Esophagus squamous epithelium (tissue), 5 donors: ENCODE measurements at places on chromosomes 2 and 18. TPM values are rescaled to one million over a fixed set of nuclear protein-coding genes. Genes with fewer than 3 reads are reported as not detected.

GRCh38 chr2:207686812-207687211 is 24.6 kb upstream of the CCNYL1 start:
- DNase-seq = no peak

GRCh38 chr2:52423111-52423510 is 1344.5 kb upstream of the CHAC2 start:
- no peak for DNase-seq

GRCh38 chr2:1011006-1011405 is 60.4 kb downstream of the SNTG2 start:
- no peak for DNase-seq

DNA sequence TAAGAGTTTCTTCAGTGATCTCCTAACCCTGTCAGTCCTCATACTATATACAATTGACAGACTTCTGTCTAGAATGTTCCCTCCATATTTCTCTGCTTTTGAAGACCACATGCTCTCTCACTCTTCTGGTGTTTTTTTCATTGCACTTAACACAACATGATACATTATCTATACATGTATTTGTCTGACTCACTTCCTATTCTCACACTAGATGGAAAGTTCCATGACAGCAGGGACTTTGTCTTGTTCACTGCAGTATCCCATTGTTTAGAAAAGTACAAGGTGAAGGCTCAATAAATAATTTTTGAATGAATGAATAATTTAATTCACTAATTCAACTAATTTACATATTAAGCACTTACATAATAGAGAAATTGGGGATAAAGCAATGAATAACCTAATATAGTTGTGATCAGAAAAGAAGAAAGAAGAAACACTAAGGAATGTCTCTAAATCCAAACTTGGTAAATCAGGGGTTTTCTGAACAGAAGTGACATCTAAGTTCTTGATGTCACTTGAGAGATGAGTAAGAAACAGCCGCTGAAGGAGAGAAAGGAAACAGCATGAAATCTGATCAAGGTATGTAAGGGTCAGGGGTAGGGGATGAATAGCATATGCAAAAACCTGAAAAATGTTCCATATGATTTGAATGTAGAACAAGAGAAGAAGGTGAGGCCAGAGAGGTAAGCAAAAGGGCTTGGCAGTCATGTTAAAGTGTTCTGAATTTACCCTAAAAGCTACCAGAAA is 42.4 kb downstream of the MBD2 start:
- DNase-seq = no peak

DNA sequence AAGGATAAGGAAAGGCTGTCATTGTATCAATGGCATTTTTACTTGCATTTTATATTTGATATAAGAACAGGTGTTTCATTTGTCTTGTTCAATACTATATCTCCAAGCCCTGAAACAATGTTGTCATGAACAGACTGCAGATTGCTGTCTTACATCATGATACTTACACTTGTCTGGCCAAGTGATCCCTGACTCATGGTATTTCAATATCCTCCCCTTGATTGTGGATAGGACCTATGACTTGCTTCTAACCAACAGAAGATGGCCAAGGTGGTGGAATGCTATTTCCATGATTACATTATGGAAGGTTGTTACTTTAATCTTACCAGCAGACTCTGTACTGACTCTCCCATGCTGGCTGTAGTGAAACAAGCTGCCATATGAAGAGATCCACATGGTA is 471.1 kb downstream of the CCDC85A start:
- DNase-seq = no peak

- DNase-seq = no peak
Observed at GRCh38 chr18:38902796-38903195, 1337.2 kb upstream of the CELF4 start.

DNA sequence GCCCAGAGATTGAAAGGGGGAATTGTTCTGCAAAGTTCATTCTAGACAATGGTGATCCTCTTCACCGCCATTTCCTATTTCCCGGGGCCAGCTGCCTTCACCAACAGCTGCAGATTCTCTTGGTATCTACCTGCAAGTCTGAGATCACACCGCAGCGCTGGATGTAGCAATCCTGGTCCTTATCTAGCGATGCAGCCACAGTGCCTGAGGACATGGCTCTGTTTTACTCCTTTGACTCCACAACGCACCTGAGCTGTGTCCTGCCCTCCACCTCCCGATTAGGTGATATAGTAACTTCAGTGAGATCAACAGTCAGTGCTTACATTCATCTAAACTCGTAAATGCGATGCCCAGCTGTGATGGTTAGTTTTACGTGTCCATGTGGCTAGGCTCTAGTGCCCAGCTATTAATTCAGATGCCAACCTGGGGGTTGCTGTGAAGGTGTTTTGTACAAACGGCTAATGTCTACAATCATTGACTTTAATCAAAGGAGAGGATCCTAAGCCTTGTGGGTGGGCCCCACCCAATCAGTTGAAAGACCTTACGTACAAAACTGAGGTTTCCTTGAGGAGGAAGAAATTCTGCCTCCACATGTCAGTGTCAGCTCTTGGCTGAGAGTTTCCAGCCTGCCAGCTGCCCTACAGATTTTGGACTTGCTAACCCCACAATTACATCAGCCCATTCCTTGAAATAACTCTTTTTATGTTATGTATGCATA is 189.8 kb downstream of the SH3BP4 start:
- no peak for DNase-seq

- DNase-seq = no peak
Observed at GRCh38 chr2:12763486-12763885, 46.8 kb downstream of the TRIB2 start.

DNA sequence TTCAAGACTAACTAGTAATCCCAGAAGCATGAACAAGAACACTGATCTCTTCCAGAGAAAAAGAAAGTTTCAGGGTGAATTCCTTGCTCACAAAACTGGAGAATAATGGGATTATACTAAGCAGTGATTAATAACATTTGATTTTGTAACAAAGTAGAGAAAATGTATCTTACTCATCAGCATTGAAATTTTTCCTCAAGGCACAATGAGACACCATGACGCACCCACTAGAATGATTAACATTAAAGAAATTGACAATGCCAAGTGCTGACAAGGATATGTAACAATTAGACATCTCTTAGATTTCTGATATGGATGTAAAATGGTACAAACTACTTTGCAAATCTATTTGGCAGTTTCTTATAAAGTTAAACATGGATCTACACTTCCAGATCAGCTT is 101.1 kb upstream of the EPHA4 start:
- no peak for DNase-seq

- DNase-seq = no peak
Observed at GRCh38 chr2:138777996-138778395, 2.2 kb downstream of the NXPH2 start.

DNA sequence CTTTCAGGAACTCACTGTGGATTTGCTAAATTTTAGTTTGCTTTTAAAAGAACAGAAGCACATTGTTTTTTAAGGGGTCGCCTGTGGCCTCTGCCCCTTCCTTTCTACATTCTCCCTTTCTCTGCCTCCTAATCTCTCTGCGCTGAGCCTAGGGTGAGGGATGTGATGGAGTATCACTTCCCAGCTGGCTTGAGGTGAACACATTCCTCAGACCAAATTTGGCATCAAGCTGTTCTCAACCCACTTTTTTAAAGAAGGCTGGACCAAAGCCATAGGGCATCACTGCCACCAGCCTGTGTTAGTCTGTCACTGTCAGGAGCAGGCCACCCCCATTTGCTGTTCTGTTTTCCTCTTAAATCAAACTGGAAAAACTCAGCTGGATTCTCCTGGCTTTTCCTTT is 27.4 kb downstream of the EIF4E2 start:
- no peak for DNase-seq

- DNase-seq = no peak
Observed at GRCh38 chr2:6071519-6071918, 379.3 kb downstream of the SOX11 start.

DNA sequence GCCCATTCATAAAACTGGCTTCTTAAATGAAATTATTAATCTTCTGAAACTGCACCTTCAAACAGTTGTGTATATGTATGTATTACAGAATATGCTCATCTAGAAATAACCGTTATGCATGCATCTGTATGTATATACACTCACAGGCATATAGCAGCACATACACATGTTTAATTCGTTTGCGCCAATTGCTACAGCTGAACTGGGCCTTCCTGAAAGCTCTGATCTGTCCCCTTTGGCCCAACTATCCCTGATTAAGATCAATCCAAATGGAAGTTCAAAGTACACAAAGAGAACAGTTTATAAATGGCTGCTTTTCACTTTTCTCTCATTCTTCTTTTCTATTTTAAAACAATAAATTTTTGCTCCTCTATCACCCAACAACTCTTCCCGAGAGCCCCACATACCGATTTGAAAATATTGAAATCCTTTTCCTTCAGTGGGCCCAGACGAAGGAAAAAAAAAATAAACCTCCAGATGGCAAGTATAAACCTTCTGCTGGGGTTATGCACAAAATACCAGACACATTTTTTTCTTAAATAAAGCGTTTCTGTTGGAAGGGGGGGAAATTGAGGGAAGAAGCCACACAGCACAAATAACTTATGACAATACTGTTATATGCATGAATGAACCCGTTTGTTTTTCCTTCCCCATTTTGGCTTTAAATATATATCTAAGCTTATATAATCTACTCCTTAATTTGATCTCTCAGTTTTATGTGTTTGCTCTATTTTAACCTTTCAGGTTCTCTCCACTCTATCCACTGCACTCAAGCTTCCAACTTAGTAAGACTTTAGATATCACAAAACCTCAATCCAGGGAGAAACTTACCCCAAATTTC is 267.3 kb downstream of the TCF4 start:
- no peak for DNase-seq

GRCh38 chr2:167990062-167990461 is 257.3 kb downstream of the STK39 start:
- no peak for DNase-seq

DNA sequence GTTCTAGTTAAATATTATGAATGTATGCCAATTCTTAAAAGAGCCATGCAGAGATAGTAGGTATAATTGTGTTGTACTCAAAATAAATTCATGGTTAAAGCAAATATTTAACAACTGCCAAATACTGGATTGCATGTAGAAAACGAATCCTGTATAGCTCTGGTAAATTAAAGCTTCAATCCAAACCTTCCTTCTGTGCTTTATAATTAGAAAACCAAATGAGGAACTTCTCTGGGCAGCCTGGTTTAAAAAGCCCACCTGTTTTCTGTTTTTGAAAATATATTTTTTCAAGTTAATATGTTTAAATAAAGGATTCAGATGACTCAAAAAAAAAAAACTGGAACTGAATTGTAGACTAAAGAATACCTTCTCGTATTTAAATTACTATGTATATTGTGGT is 48.3 kb upstream of the ITGA4 start:
- DNase-seq = no peak

- DNase-seq = no peak
Observed at GRCh38 chr2:11572996-11573395, 39.2 kb downstream of the GREB1 start.

GRCh38 chr2:166376488-166376828 is 714 bp upstream of the SCN9A start:
- DNase-seq = no peak

DNA sequence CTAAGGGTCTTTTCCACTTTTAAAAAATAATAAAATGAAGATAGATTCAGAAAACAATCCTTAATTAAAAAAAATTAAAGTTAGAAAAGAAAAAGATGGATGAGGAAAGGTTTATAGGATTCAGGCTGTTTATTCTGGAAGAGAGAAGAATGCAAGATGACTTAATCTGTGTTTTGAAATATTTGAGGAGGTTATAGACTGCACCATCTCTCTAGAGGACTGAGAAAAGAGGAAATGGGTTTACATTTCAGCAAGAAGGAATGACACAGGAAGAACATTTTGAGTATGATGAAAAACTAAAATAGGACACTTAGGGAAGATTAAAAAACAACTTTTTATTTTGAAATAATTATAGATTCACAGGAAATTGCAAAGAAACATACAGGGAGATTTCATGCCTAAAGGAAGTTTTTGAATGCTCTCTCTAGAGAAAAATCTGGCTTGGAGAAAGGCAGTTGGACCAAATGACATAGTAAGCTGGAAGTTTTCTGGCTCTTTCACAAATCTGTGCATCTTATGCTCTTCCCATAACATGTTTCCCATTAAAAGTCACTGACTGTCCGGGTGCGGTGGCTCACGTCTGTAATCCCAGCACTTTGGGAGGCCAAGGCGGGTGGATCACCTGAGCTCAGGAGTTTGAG is 75.0 kb downstream of the CERS6 start:
- DNase-seq = no peak

DNA sequence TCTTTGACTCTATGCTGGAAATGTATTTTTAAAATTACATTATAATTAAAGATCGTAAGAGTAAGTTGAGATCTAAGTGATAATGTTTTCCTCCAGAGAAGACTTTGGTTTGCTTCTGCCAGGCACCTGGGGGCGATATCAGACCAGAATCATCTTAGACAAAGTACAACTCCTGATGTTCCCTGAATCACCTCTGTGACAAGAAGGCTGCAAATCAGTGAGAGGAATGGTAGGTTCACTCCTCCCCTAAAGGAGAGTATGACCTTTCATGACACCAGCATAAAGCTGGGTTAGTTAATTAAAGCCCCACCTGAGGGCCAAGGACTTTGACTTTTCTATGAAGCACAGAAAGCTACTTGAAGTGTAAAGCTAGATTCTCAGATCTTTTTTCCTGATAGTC is 114.4 kb upstream of the DTNA start:
- no peak for DNase-seq

GRCh38 chr2:26590980-26591618 is 50.1 kb downstream of the CIB4 start:
- DNase-seq = no peak

DNA sequence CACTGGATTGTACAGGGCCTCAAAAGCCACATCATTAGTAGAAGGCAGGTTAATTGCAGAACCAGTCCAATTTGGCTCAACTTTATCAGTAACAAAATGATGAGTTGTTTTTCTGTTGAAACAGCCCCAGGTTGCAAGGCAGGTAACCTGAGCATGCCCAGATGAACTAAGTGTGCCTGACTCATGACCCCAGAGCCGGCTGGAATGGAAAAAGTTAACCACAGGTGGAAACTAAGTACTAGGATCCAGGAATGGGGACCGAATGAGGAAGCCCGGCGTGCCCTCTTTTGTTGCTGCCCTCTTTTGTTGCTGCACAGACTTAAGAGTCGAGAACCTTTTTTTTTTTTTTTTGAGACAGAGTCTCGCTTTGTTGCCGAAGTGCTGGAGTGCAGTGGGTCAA is 79.5 kb upstream of the YWHAQ start:
- DNase-seq = no peak

DNA sequence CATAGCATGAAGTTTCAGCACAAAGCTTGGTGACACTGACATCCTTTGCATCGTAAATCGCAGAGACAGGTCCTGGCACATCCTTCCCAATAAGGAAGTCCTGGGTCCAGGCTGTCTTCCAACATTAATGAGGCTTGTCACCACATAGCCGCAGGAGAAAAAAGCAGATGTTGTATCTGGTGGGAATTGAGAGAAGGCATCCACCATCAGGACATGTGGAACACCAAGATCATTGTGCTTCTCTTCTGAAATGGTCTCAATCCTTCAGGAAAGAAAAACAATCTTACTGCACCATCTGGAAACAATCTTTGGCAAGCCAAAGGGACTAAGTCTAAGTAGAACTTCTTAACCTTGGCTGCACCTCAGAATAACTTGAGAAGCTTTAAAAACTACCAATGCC is 119.0 kb upstream of the ARHGAP28 start:
- DNase-seq = no peak

Gene TFPI
- total RNA-seq = 89.6 TPM

Gene C2orf80
- total RNA-seq = not detected

Gene LYG1
- not detected for total RNA-seq

Gene DSC2
- 231 TPM for total RNA-seq

Gene TTL
- 11.6 TPM for total RNA-seq

Gene SLC14A1
- not detected for total RNA-seq

Gene RAB6C
- total RNA-seq = not detected

Gene ZAP70
- 2.2 TPM for total RNA-seq

Gene PAIP2B
- 11.6 TPM for total RNA-seq

Gene ZNF516
- total RNA-seq = 18.0 TPM

Gene SLC8A1
- 15.1 TPM for total RNA-seq

Gene NOSTRIN
- 1.3 TPM for total RNA-seq
